Effector memory CD8-positive, alpha-beta T cell (primary cell): ENCODE measurements at places on chromosomes 3 and 15.

- DNase-seq, result no peak
Measured at GRCh38 chr3:32229565-32229964, 8.9 kb upstream of the CMTM8 start.

DNA sequence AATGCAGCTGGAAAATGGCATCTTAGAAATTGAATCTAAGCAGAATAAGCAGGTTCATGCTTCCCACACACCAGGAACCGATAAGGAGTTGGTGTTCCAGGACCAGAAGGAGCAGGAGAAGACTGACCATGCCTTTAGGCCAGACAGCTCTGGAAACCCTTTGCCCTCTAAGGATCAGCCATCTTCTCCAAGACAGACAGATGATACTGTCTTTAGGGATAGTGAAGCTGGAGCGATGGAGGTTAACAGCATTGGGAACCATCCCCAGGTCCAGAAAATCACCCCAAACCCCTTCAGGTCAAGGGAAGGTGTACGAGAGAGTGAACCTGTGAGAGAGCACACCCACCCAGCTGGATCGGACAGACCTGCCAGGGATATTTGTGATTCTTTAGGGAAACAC lies 49.2 kb downstream of the CDAN1 start:
- no peak for DNase-seq

GRCh38 chr3:64039332-64039731 lies 16.0 kb upstream of the PSMD6 start:
- DNase-seq, result no peak

DNA sequence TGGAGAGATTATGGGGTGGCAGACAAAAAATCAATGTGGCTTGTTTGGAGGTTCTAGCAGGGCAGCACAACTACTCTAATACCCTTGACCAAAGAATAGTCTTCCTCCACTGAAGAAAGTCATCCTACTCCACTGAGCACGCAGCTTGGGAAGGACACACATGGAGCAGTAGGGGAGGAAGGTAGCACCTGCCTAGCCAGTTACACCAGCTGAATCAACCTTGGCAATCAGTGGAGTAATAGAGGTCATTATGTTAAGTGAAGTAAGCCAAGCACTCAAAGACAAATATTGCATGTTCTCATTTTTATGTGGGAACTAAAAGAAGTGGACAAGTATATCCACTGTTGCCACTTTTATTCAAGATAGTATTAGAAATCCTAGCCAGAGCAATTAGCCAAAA lies 555.8 kb upstream of the ALCAM start:
- DNase-seq, result no peak

DNA sequence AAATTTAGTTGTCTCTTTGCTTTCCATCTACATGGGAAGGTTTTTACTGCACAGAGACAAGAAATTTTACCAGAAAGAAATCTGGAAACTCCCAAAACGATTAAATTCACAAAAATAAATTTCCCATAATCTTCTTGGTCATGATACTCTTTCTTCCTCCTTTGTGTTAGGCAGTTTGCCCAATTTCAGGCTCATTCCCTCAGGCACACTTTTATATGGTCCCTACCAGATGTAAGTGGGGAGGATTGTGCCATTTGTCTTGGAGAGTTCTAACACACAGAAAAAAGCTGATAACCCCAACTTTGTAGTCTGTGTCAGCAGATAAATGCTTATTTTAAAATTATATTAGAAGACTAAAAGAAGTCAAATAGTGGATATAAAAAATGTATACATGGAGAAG lies 49.1 kb upstream of the CCDC50 start:
- DNase-seq, result no peak
